ENCODE measurements at places on chromosomes 2 and 18.

- no peak for DNase-seq
Observed at GRCh38 chr2:158967114-158967730, 1.2 kb upstream of the TANC1 start.

GRCh38 chr2:51103205-51103604 lies 71.3 kb upstream of the NRXN1 start:
- no peak for DNase-seq

GRCh38 chr18:21112543-21113105 lies 1.0 kb upstream of the ROCK1 start:
- no peak for DNase-seq

DNA sequence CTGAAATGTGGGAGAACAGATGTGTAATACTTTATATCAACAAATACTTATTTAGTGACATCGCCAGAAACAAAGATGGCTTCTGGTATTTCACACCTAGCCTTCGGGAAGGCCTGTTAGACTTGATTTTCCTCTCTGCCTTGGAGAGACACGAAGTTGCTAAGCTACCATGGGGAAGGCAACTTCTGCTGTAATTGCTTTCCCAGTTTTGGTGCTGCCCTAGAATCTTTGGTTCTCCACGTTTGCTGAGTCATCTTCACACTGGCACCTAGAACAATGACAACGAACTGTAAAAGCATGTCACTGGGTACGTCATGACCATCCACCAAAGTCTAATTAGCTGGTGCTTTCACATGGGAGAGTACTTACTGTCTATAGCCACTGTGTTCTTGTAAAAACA lies 58.7 kb upstream of the ACTR3 start:
- DNase-seq = no peak

DNA sequence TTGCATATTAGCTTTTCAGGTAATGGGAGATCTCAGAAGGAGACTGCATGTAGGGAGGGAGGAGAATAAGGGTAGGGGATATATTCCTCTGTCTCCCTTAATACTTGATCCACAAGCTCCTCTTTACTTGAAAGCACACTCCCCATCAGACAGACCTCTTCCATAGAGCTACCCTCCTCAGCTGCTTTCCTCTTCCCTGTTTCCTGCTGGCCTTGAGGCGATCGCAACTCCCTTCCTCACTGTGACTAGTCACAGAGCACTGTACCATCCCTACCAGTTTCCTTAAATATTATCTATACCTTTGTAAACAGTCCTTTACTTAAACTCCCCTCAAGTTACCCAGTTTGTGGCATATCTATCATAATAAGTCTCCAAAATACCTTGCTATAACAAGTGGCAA lies 10.9 kb downstream of the ROCK1 start:
- no peak for DNase-seq

DNA sequence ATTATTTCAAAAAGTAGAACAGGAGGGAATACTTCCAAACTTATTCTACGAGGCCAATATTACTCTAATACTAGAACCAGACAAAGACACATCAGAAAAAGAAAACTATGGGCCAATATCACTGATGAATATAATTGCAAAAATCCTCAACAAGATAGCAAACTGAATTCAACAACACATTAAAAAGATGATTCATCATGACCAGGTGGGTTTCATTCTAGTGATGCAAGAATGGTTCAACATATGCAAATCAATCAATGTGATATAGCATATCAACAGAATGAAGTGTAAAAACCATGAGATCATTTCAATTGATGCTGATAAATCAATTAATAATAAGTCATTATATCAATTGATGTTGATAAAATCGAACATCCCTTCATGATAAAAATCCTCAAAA lies 22.4 kb upstream of the EML6 start:
- DNase-seq = no peak

GRCh38 chr2:176636401-176636800 lies 367.2 kb downstream of the MTX2 start:
- no peak for DNase-seq

DNA sequence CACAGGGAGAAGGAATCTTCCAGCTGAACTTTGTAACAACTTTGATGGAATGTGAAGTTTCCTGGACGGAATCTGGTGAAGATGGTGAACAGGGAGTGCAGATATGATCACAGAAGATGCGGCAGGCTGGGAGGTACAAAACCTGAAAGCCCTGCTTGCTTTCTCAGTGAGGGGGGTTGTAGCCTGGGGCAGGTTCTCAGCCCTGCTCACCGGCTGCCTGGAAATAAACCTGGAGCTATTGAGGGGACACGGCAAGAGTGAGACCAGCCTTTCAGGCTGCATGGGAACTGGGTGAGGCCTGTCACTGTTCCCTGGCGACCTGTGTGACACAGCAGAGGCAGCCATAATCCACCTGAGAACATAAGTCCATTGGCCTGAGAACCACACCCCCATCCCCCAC lies 174.8 kb downstream of the LCLAT1 start:
- DNase-seq = no peak

DNA sequence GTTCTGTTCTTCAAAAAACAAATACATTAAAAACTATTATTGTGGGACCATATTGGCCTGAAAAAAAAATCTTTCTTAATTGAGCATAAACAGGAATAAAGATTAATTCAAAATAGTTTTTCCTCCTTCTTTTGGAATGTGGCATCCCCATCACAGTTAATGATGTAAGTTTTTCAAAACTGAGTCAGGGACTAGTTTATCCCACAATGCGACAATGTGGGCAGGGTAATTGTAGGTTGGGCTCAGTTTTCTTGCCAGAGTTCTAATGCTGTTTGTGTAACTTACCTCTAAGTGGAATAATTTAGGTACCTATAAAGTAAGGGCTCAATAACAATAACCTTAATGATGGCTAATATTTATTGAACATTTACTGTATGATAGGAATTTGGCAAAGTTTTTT lies 82.0 kb downstream of the PMS1 start:
- DNase-seq = no peak

DNA sequence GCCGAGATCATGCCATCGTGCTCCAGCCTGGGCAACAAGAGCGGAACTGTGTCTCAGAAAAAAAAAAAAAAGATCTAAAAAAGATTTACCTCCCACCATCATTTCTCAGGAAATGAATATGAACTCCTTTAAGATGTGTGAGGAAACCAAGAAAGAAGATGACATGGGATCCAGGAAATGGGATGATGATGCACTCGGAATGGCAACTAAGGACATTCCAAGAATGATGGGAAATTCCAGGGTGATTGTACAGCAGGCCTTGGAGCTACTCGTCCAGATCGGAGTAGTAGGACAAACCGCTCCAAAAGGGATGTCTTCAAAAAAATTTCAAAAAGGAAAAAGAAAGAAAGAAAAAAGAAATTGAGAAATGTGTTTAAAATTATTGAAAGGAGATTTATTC lies 84.9 kb upstream of the PMAIP1 start:
- DNase-seq = no peak

GRCh38 chr2:62199392-62200125 lies 3.6 kb downstream of the B3GNT2 start:
- DNase-seq = no peak

GRCh38 chr2:80852079-80852807 lies 547.7 kb upstream of the LRRTM1 start:
- no peak for DNase-seq

- no peak for DNase-seq
Observed at GRCh38 chr2:15230599-15231192, 330.4 kb downstream of the NBAS start.

GRCh38 chr2:240670402-240670801 lies 12.3 kb downstream of the AQP12B start:
- no peak for DNase-seq

- DNase-seq = no peak
Observed at GRCh38 chr2:198191651-198192050, 387.3 kb downstream of the PLCL1 start.
